ENCODE measurements at places on chromosomes 6 and 20.

GRCh38 chr6:97203343-97203742, 79.7 kb downstream of the MMS22L start:
- peak; percentile 78 for DNase-seq

DNA sequence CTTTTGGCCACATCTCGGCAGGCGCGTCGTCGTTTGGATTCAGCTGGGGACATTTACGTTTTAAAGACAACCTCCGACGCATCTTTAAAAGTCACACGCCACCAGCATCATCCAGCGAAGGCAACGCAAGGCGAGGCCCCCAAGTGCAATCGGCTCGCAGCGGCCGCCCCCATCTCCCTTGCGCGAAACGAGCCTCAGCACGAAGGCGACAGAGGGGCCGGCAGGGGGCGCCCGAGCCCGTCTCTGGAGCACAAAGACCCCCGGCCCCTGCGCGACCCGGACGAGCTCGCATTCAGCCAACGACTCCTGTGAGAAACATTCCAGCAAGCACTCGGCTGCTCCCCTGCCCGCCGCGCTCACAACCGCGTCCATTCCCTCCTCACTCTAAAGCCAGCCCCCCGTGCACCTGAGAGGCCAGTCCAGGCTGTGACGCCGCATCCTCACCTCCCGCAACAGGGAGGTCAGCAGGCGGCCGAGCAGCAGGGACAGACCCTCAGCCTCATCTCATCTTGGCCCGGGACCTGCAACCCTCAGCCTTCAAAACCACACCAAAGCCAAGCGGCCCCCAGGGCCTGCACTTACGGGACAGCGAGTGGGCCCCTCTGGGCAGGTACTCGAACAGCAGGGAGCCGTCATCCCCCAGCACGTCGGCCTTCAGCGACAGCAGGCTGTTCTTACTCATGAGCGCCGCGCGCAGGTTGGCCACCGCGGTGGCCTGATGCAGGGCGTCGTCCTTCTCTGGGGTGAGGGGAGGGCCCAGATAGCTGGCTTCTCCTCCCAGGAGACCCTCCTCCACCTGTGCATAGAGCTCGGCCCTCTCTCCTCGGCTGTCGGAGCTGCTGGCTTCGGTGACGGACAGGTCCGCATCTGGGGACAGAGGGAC, 35.8 kb downstream of the SLC2A4RG start:
- DNase-seq: no peak

DNA sequence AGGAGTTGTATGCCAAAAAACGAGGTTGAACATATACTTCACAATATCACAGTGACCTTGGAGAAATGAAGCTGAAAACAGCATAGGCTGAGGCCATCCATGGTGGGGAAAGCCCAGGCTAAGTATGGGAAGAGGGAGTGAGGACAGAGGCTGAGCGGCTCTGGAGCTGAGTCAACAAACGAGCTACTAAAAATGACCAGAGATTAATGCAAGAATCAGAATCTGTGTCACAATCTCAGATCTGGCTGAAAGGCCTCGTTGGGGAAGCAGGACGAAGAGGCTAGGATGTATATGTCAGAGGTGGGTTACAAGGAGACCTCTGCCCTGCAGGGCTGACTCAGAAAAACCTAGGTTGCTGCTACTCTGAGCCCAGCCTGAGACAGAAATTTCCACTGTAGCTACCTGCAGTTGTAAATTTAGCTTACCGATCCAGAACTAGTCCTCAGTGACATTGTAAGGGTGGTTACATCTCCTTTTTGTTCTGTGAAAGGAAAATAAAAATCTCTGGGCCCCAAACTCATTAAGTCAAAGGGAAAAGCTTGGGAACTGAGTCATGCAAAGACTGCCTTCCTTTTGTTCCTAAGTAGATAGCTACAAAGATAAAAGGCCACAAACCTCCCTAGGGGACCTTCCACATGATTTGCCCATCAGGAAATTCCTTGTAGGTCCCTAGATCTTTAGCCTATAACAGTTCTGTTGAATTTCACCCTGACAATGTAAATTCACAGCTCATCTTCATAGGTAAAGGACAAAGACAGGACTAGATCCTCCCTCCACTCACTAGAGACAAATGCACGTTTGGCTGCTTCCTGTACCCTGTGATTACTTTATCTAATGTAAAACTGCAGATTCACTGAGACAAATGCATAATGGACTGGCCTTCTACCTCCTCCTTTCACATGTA, 8.5 kb upstream of the TUBB2A start:
- DNase-seq: no peak

DNA sequence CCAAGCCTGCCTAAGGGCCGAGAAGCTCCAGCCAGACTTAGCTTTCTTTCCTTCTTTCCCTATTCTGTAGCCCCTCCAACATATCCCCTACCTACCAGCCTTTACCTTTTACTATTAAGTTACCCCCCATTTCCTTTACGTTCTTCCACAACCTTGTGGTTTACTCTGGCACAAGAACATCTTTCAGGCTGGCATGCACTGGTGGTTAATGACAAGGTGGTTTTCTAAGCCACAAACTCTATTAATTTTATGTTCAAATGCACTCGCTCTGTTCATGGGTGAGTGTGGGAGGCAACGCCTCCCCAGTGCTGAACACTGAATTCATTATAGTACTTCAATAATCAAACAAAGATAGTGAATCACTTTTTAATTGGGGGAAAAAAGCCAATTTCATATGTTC, 64.4 kb downstream of the TRERF1 start:
- DNase-seq: no peak

DNA sequence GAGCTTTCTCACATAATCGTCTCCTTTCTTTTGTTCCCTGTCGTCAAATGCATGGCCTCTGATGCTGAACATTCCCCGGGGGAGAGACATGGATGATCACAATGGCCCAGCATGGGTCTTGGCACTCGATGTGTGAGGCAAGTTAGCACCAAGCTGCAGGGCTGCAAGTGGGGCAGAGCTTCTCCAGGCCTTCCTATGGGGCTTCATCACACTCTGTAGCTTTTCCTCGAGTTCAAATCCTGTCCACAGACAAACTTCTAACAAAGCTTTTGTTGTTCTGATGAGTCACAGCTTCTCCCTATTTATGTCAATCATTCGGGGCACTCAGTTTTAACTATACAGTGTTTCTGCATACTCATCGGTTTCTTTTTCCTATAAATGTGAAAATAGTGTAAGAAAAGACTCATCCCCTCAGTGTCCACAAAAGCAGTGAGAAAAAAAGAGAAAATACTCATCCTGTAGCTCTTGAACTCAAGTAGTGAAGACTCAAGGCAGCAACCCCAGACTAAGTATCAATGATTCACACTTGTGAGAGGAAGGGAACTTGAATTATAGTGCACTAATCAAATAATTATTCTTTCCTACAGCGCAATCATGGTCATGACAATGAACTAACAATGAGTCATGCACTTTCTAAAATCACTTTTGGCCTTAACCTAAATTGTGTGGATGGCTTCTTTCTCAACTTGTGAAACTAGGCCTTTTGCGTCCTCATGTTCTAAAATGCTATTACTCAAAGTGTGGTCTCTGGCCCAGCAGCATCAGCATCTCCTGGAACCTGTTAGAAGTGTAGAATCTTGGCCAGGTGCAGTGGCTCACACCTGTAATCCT, 68.4 kb upstream of the NOX3 start:
- no peak for DNase-seq

DNA sequence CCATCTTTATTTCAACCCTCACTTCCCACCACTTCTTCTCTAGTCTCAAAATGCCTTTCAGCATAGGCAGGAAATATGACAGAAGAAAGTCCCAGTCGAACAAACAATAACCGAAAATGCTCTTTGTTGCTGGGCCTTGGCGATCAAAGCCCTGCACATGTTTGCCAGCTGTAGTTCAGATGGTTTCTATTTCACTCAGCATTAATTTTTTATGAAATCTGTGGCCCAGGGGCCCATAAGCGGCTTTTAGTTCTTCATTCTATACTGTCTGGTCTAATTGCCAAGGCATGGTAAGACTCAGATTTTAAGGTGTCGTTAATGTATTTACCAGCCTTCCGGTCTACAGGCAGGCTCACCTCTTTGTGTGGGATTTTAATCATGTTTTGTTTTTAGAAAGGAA, 10.9 kb upstream of the F13A1 start:
- DNase-seq: no peak

DNA sequence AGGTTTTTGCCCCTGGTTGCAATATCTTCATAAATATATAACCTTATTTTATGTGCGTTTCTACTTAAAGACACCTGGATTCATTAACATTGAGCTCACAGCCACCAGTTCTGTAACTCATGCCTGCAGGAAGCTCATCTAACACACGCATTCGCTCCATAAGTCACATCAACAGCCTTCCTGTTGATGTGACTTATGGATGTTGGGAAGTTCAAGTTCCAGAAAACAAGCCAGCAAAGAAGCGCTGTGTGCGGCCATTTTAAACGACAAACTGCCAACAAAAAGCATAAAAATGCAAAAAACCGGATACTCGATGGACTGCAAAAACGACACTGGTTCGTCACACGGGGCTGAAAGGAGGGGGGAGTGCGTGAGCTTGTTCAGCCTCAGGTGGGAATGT, 77.9 kb upstream of the NFATC2 start:
- DNase-seq: no peak

Measured in DMS79 (cell line).